ENCODE measurements at places on chromosomes 7 and 10. TPM values are rescaled to one million over a fixed set of nuclear protein-coding genes. Genes with fewer than 3 reads are reported as not detected.

RBP4 gene
- polyA plus RNA-seq = 5.5 TPM

ANKRD1 gene
- 3,580 TPM for polyA plus RNA-seq

CTAGE6 gene
- polyA plus RNA-seq = not detected

PRTFDC1 gene
- 5.2 TPM for polyA plus RNA-seq

PNLIPRP1 gene
- not detected for polyA plus RNA-seq

GTF2IRD2 gene
- polyA plus RNA-seq = 22.6 TPM

IGFBP1 gene
- not detected for polyA plus RNA-seq

KCNIP2 gene
- 262 TPM for polyA plus RNA-seq

PHKG1 gene
- polyA plus RNA-seq = 2.4 TPM

MOGAT3 gene
- polyA plus RNA-seq = not detected

MKX gene
- not detected for polyA plus RNA-seq

IDI2 gene
- not detected for polyA plus RNA-seq

GIMAP2 gene
- polyA plus RNA-seq = 2.3 TPM

NRP1 gene
- polyA plus RNA-seq = 69.4 TPM

TMEM236 gene
- 0.23 TPM for polyA plus RNA-seq

MRPS33 gene
- 146 TPM for polyA plus RNA-seq

RHOBTB1 gene
- polyA plus RNA-seq = 6.4 TPM

LRIT2 gene
- not detected for polyA plus RNA-seq

HABP2 gene
- polyA plus RNA-seq = 0.30 TPM

PCGF6 gene
- polyA plus RNA-seq = 5.8 TPM

C7orf33 gene
- polyA plus RNA-seq = not detected

OR9A2 gene
- not detected for polyA plus RNA-seq

TUBB8 gene
- polyA plus RNA-seq = not detected

ANKRD61 gene
- 0.19 TPM for polyA plus RNA-seq

CACUL1 gene
- polyA plus RNA-seq = 4.6 TPM

IFIT2 gene
- polyA plus RNA-seq = 2.1 TPM

MBL2 gene
- not detected for polyA plus RNA-seq

ASB10 gene
- polyA plus RNA-seq = 37.1 TPM

CD36 gene
- polyA plus RNA-seq = 289 TPM

MLLT10 gene
- 30.3 TPM for polyA plus RNA-seq

GSTO1 gene
- 699 TPM for polyA plus RNA-seq

GRM8 gene
- 0.24 TPM for polyA plus RNA-seq

ADCY1 gene
- 0.73 TPM for polyA plus RNA-seq

OPALIN gene
- not detected for polyA plus RNA-seq

LRRC17 gene
- 1.4 TPM for polyA plus RNA-seq

PRSS37 gene
- polyA plus RNA-seq = not detected

MYO1G gene
- polyA plus RNA-seq = 1.4 TPM

SFRP4 gene
- 0.10 TPM for polyA plus RNA-seq

NRCAM gene
- 0.15 TPM for polyA plus RNA-seq

FGFR2 gene
- polyA plus RNA-seq = 0.15 TPM

LIPN gene
- polyA plus RNA-seq = not detected

TRIL gene
- polyA plus RNA-seq = 0.53 TPM

SYT15B gene
- polyA plus RNA-seq = 0.53 TPM
